ENCODE measurements at places on chromosomes 2 and 18.

GRCh38 chr2:12106440-12107080 lies 360.1 kb downstream of the LPIN1 start:
- peak; percentile 1 for DNase-seq

- DNase-seq, result no peak
Measured at GRCh38 chr2:170371231-170371998, 193.5 kb downstream of the MYO3B start.

GRCh38 chr2:190468814-190469569 lies 60.8 kb downstream of the MFSD6 start:
- DNase-seq, result no peak

GRCh38 chr2:88261725-88262124 lies 91.6 kb downstream of the THNSL2 start:
- DNase-seq, result no peak

DNA sequence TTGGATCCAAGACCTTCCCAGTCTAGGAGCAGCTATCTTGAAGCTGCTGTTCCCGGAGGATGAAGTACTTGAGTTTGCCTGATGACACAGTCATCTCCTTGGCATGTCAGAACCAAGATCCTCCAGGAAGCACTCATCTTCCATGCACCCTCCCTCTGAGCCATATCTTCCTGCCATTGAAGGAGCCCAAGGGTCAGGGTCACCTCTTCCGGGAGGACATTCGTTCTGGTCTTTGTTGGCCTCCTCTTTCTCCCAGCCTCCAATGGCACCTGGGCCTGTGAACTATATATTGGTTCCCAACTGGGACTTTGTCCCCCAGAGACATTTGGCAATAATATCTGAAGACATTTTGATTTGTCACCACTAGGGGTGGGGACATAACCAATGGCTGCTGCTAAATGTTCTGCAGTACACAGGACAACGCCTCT lies 4.2 kb upstream of the MYO7B start:
- DNase-seq, result no peak

- no peak for DNase-seq
Measured at GRCh38 chr2:49255409-49255971, 101.2 kb upstream of the FSHR start.

All from stimulated activated CD8-positive, alpha-beta memory T cell treated with anti-CD3 and anti-CD28 coated beads, Interleukin-7, amount 100 ng/mL, for 1 hour (primary cell).